ENCODE measurements at places on chromosomes 6 and 20.
A peak's percentile ranks its signal among the peaks of the same experiment; 100 is the strongest.

DNA sequence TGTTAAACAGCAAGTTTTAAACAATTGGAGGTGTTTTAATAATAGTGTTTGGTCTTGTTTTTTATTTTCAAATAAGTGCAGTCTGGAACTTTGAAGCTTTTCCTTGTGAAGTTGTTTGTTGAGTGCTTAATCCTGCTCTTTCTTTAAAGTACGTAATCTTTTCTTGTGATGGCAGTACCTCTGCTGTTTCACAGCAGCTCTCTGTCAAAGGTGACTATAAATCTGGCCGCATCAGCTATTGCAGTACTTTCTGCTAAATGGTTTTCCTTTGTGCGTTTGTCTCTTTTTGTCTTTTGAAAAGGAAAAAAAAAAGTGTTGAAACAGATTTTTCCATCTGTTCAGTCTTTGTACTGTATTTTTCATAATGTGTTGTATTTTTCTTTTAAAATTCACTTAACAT lies 12.7 kb downstream of the STXBP5 start:
- DNase-seq, result no peak

GRCh38 chr20:25237610-25238318 lies 10.1 kb upstream of the PYGB start:
- peak; percentile 29 for DNase-seq

DNA sequence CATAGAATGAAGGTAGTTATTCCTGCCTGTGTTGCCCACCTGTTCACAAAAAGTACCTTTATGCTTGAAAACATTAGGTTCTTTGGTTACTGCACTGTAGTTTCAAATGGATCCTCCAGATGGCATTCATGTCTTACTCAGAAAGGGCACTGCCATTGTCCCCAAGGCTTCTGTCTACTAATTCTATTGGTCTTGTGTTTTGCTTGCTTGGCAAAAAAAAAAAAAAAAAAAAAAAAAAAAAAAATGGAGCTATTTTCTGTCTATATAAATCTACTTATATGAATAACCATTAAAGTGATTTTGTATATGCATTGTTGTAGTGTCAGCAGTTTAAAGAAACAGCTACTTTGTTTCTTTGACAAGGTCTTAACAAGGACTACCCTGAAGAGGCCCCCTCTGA lies 12.7 kb upstream of the EFHC1 start:
- no peak for DNase-seq

DNA sequence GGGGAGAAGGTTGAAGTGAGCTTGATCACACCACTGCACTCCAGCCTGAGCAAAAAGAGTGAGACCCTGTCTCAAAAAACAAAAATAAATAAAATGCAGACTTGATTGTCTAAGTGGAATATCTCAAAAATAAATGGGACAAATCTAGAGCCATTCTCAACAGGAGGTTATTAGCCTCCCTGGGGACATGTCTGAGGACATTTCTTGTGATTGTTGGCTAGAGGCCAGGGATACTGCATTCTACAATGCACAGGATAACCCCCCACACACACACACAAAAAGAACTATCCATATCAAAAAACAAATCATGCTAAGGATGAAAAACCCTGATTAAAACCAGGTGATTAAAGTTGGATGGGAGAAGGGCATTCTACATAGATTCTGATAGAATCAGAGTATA lies 37.5 kb downstream of the FAM217A start:
- DNase-seq, result no peak

DNA sequence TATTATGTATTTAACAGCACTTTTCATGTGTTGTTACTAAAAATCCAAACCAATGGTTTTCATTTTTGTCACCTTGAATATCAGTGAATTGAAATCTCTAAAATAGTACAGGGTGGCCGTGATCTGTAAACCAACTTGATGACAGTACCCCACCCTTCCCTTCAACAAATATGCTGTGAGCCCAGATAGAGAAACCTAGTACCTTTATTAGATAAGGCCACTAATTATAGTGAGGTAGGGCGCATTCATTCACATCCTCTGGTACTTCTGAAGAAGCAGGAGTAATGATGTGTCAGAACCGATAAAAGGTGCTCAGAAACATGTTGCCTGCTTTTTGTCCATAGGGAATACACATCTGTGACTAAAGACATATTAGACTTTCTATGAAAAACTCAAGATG lies 409.5 kb downstream of the GJA1 start:
- DNase-seq, result no peak

DNA sequence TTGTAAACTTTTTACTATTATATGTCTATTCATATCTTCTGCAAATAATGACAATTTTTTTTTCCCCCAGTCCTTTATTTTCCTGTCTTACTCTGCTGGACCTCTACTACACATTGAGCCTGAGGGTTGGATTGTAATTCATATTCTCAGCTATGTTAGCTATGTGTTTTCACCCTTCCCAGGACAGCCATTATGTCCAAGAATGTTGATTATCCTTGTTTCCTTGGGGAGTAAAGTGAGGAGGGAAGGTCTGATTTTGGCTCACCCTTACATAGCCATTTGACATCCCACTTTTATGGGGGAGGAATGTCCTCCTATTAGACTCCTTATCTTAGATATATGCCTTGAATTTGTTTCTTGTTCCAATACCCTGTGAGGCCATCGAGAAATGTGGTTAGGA lies 17.6 kb upstream of the TBC1D32 start:
- no peak for DNase-seq

DNA sequence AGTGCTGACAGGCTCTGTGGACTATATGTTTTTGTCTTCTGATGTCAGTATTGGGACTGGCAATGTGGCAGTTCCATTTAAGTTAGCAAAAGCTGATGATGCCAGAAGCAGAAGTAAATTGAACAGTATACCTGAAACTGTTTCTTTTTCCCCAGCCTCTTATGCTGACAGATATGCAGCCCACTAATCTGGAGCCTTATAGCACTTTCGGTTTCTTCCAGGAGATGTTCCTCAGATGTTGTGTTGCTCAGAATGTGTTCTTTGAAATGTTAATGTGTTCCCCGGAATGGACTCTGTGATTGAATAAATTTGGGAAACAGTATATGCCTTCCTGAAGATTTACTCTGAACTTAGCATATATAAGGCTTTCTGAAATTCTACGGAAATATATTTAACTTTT lies 80.7 kb upstream of the MRAP2 start:
- DNase-seq, result no peak

DNA sequence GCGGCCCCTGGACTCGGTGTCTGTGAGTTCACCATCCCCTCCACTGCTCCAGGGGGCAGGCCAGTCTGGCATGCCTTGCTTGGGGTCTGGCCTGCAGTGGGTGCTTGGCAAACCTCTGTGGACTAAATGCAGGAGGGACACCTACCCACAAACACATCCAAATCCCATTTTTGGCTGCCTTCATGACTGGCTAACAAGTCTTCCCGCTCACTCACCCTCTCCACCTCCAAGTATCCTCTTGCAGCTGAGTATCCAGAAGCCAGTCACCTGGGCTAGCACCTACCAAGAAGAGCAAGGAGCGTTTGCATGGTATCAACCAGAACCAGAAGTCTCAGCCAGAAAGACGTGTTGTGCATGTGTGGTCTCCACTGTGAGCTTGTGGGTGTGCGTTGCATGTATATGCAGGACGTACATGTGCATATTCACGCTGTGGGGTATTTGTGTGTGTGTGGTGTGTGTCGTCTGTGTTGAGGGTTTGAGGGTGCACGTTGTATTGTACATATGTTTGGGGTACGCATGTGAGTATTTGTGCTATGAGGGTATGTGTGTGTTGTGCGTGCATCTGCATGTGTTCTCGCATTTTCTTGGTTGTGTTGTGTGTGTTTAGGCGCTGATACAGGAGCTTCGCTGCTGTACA lies 5.6 kb upstream of the PMEPA1 start:
- DNase-seq, result no peak

DNA sequence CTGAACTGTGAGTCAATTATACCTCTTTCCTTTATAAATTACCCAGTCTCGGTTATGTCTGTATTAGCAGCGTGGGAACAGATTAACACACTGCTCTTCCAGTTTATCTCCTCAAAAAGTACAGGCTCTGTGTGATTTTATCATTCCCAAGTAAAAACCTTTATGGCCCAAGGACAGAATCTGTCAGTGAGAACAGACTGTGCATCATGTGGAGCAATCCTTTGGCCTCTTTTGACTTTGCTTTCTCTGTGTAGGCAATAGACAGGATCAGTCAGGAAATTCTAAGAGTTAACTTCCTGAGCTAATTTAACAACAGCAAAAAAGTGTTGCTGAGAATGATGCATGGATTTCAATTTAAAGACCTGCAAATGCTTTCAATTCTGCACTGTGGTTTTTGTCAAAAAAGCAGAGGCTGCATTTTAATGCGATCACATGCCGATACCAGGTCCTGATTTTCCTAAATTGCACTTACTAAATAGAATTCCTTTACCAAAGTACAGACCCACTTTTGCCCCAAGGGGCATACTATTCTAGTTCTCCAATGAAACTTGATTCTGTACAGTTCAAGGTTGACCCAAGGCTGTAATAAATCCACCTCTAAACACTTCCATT lies 246.7 kb upstream of the MARCKS start:
- no peak for DNase-seq

GRCh38 chr20:23145281-23145700 lies 59.2 kb upstream of the CD93 start:
- DNase-seq, result no peak

DNA sequence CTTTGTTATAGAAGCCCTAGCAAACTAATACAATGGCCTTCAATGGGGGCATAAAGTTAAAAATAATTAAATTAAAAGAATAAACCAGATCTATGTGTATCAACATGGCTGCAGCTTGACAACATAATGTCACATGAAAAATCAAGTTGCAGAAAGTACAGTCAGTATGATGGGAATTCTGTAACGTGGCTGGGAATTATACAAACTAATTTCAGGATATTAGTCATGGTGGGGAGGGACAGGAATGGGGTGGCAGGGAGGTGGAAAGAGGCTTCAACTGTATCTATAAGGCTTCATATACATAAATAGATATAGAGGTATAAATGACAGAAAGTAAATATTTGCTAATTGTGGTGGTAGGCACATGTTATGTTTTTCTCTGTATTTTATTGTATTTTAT lies 107.1 kb downstream of the UNC5CL start:
- DNase-seq, result no peak

DNA sequence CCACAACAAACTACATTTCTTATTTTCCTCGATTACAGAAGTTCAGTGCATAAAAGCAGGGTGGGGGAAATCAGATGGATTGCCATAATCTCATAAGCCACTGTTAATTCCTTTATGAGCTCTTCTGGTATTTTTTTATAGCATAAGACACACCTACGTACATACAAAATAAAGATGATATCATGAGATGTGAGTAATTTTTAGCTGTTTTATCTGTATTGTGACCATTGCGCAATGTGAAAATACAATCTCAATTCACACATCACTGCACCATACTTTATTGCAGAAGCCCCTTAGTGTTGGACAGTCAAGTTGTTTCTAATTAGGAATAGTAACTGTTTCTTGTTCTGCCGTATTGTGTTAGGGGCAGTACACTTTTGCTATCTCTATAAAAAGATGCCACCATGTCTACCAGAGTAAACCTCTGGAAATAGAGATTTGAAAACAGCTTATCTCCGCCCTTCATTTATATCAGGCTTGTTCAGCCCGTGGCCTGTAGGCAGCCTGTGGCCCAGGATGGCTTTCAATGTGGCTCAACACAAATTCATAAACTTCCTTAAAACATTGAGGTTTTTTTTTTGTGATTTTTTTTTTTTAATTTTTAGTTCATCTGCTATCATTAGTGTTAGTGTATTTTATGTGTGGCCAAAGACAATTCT lies 90.4 kb downstream of the FARS2 start:
- no peak for DNase-seq

DNA sequence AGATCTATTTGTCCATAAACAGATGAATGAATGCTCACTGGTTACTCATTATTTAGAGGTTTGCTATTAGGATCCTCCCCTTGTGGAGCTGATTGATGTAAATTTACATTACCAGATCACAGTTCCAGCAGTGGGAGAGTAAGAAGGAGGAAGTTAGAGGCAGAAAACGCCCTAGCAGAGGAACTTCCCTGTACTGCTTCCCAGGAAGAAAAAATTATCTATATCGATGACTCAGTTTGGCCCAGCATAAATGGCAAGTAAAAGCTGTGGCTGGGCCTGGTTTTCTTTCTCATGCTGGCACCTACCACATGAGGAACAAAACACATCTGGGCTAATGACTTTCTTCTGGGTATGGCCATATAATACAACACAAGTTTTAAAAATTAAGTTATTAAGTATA lies 35.7 kb downstream of the DNAAF9 start:
- DNase-seq, result no peak

GRCh38 chr6:137601471-137601870 lies 107.3 kb upstream of the OLIG3 start:
- no peak for DNase-seq

DNA sequence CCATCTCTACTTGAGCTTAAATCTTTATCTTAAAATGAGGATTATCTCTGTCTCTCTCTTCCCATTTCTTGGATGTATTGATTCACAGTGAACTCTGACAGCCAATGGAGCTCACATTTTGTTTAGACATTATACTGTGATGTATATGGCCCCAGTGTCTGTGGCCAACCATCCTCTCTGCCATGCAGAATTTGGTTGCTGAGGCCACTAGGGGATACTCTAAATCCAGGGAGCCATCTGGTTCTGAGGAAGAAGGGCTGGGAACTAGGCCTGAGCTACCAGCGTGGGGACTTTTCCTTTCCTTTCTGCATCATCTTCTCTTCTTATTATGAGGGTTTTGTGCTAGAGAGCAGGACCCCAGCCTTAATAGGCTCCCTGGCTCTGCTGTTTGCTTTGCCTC lies 59.1 kb upstream of the RIPOR2 start:
- no peak for DNase-seq

- no peak for DNase-seq
Measured at GRCh38 chr6:116034327-116034726, 26.4 kb downstream of the FRK start.

- DNase-seq, result no peak
Measured at GRCh38 chr6:140579918-140580317, 1205.5 kb upstream of the CITED2 start.

- DNase-seq, result no peak
Measured at GRCh38 chr6:168596344-168596743, 155.4 kb downstream of the SMOC2 start.

DNA sequence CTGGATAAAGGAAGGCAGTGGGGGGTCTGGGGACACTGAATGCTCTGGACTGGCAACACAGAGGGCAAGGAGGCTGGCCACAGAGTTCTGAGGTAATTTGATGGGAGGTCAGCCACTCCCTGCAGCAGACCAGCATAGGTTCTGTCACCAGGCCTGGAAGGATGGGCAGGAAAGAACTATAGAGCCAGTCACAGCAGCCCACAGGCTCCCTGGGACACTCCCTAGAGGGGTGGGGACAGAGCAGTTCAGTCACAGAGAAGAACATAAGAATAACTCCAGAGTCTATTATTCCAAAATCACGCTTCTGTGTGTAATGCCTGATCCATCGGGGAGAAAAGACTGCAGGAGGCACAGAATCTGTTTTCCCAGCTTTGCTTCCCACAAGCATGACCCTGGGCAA lies 19.6 kb downstream of the DYNLRB1 start:
- no peak for DNase-seq

- DNase-seq, result no peak
Measured at GRCh38 chr20:34299556-34300255, 3.4 kb downstream of the AHCY start.
